ENCODE measurements at places on chromosomes 3 and 15.

- peak; percentile 60 for DNase-seq
Observed at GRCh38 chr3:13480340-13481318, 523 bp downstream of the HDAC11 start.

DNA sequence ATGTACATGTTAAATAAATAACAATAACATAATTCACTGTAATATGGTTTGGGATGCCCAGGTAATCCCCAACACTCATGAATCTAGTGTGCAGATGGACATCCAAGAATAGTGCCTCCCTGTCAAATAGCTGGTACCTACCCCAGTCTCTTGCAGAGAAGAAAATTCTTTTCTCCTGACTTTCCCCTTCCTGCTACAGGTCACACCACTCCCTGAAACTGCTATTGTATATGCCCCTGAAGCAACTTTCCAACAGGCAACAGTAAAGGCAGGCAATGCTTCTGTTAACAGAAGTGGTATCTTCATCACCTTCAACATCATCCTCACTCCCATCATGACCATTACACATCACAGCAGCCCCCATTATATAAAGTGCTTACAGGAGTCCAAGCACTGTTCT, 431.6 kb downstream of the MAGI1 start:
- DNase-seq: no peak

DNA sequence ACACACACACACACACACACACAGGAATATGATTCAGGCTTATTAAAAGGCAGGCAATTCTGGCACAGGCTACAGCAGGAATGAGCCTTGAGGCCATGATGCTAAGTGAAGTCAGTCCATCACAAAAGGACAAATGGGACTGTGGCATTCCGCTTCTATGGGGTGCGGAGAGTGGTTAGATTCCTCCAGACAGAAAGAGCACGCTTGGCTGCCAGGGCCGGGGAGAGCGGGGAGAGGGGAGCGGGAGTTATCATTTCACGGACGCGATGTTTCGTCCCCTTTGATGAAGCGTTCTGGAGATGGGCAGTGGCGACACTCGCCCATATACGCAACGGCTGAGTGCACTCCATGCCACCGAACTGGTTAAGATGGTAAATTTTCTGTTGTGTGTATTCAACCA, 58.5 kb upstream of the FAM174B start:
- DNase-seq: peak; percentile 13

DNA sequence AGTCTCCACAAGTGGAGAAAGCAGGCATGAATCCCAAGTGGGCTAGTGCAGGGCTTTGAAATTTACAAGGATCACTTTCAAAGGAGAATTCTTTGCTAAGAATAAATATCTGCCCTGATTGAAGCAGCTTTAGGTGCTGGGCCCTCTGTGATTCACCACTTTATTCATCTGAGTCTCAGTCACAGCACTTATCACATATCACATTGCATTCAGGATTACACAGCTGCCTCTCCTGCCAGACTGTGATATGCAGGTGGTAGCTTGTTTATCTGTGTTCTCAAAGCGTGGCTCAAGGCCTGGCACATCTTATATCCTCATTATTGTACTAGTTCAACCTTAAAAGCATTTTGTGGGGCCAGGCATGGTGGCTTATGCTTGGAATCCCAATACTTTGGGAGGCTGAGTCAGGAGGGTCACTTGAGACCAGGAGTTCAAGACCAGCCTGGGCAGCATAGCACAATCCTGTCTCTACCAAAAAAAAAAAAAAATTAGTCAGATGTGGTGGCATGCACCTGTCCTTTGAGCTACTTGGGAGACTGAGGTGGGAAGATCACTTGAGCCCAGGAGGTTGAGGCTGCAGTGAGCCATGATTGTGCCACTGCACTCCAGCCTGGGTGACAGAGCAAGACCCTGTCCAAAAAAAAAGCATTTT, 156.9 kb upstream of the EIF1B start:
- no peak for DNase-seq

- no peak for DNase-seq
Observed at GRCh38 chr3:119585856-119586570, 6.7 kb downstream of the ADPRH start.

GRCh38 chr3:15427981-15428380, 583 bp downstream of the EAF1 start:
- no peak for DNase-seq

DNA sequence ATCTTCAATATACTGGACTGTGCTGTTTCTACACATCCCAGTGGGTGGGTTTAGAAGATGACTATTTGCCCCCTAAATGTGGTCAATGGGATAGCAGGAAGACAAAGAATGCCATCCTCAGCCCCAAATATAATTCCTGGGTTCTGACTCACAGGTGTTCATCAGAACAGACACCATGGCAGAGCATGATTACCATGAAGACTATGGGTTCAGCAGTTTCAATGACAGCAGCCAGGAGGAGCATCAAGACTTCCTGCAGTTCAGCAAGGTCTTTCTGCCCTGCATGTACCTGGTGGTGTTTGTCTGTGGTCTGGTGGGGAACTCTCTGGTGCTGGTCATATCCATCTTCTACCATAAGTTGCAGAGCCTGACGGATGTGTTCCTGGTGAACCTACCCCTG, 3.0 kb downstream of the CXCR6 start:
- no peak for DNase-seq

GRCh38 chr3:77186728-77187127, 146.8 kb downstream of the ROBO2 start:
- no peak for DNase-seq

GRCh38 chr3:184656829-184657681, 54.8 kb downstream of the MAGEF1 start:
- peak; percentile 68 for DNase-seq

- DNase-seq: no peak
Observed at GRCh38 chr15:51049081-51049480, 45.6 kb downstream of the TNFAIP8L3 start.

DNA sequence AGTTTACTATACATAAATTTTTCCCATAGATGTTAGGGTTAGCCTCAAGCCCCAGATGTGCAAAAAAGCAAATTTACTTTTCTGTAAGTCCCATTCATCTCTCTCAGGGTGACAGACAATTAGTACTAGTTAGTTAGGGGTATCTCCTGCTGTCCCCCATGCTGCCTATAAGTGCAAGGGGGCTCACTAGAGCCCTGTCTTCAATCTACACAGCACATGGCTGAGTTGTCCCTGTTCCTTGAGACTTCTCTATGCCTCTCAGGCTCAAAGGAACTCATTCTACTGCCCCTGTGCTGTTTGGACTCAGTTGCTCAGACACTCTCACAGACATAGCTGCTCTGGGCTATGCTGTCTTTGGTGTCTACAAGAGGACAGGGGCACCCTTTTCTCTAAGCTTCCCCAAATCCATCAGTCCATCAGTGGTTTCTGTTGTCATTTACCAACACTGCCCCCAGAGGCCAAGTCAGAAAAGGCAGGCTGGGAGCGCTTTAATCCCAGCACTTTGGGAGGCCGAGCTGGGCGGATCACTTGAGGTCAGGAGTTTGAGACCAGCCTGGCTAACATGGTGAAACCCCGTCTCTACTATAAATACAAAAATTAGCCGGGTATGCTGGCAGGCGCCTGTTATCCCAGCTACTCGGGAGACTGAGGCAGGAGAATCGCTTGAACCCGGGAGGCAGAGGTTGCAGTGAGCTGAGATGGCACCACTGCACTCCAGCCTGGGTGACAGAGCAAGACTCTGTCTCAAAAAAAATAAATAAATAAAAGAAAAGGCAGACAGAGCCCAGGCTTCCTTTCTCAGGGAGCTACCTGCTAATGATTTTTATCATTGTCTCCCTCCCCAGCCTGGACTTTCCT, 31.4 kb upstream of the PRTG start:
- peak; percentile 66 for DNase-seq

- no peak for DNase-seq
Observed at GRCh38 chr3:30113906-30114305, 492.5 kb upstream of the TGFBR2 start.

- peak; percentile 72 for DNase-seq
Observed at GRCh38 chr3:48157950-48158376, 30.3 kb downstream of the CDC25A start.

- no peak for DNase-seq
Observed at GRCh38 chr3:137012097-137012501, 54.3 kb downstream of the IL20RB start.

- no peak for DNase-seq
Observed at GRCh38 chr3:123344175-123344906, 104.5 kb downstream of the ADCY5 start.

GRCh38 chr15:77386626-77387025, 33.3 kb downstream of the PEAK1 start:
- DNase-seq: no peak

DNA sequence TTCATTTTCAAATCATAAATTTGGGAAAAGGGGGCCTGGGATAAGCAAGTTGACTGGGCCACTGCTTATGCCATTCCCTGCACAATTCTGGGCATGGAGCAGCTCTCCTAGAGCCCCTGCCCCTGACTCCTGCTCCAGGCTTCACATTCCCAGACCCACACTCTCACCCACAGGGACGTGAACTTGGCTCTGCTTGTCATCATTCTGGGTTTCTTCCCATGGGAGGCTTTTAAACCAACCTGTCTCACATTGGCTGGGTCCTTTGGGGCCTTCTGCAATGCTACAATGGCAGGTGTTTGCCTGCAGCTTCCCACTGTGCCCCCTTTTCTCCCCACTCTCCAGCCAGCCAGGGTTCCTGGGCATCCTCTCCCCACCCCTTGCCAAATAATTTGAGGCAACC, 49.1 kb downstream of the CYP19A1 start:
- no peak for DNase-seq

GRCh38 chr3:138942861-138943623, 3.9 kb downstream of the FOXL2 start:
- DNase-seq: no peak

- DNase-seq: peak; percentile 68
Observed at GRCh38 chr3:107598926-107599771, 76.4 kb downstream of the BBX start.

- DNase-seq: no peak
Observed at GRCh38 chr3:134652409-134652831, 1.6 kb upstream of the KY start.

GRCh38 chr3:136350557-136350956, 100.4 kb downstream of the PCCB start:
- no peak for DNase-seq

Measured in activated CD4-positive, alpha-beta T cell treated with anti-CD3 and anti-CD28 coated beads for 36 hours (primary cell).